Inflammatory macrophage treated with lipopolysaccharide for 4 hours (primary cell): ENCODE measurements at places on chromosomes 1 and 21.

- no peak for DNase-seq
Measured at GRCh38 chr1:46159516-46159915, 15.4 kb upstream of the TSPAN1 start.

DNA sequence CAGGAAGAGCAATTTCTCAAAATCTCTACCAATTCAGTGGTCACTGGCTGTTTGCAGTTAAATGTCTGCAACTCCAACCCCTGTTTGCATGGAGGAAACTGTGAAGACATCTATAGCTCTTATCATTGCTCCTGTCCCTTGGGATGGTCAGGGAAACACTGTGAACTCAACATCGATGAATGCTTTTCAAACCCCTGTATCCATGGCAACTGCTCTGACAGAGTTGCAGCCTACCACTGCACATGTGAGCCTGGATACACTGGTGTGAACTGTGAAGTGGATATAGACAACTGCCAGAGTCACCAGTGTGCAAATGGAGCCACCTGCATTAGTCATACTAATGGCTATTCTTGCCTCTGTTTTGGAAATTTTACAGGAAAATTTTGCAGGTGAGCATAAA is 167.2 kb downstream of the CRB1 start:
- no peak for DNase-seq

- no peak for DNase-seq
Measured at GRCh38 chr1:55064071-55064581, 24.8 kb downstream of the PCSK9 start.

- no peak for DNase-seq
Measured at GRCh38 chr1:66168467-66168887, 365.5 kb upstream of the SGIP1 start.

GRCh38 chr1:30041741-30042437 is 681.5 kb downstream of the MATN1 start:
- DNase-seq, result no peak

DNA sequence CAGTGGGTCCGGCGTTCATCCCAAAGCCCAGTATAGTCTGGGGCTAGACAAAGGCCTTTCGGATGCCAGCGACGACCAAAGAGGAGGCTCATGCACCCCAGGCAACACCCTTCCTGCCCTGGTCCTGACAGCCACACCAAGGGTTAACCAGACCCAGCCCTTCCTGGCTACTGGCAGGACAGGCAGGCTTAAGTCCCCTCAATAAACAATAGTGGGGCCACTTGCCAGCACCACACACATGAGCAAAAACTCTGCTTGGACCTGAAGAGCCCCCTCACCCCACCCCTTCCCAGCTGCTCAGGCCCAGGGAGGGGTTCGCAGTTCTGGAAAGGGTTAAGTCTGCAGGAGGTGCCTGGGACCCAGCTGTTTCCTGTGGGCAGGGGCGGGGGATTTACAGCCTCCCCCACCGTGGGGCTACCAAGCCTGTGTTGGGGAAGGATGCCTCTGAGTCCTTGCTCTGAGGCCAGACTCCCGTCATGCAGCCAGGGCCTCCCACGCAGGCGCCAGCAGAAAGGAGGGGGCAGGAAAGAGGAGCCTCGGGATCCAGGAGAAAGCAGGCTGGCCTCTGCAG is 18.2 kb downstream of the PHLDA3 start:
- DNase-seq, result peak; percentile 86

DNA sequence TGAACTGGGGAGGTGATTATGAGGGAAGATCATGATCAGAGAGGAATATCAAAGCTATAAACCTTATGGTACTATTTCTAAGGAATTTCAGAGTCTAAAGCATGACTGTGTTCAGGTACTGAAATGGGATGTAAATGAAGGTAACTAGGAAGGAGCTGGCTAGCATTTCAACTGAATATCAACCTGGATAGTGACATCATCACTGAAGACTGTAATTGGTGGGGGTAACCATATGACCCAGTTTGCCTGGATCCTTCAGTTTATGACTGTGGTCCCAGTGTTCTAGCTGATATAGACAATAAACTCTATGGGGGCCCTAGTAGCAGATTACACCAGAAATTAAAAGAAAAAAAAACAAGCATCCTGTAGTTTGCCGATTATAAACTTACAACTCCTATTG is 120.8 kb downstream of the APP start:
- no peak for DNase-seq

GRCh38 chr1:65176591-65176990 is 28.6 kb downstream of the AK4 start:
- DNase-seq, result peak; percentile 77

- no peak for DNase-seq
Measured at GRCh38 chr1:87278825-87279535, 49.7 kb upstream of the LMO4 start.

DNA sequence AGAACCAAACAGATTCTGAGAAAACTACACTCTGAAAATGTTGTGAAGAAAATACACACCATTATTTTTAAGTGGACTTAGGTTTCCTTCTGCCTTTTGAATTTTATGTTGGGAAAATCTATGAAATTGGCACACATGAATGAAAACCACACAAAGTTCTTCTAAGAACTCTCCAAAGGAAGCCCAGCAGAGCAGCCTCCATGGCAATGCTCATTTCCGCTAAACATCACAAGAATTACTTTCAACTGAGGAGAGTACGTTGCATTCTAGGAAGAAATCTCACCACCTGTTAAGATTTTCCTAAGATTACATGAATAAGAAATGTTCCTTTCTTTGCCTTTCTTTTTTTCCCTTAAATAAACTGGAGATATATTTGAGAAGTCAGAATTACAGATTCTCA is 154.2 kb downstream of the BARHL2 start:
- no peak for DNase-seq

DNA sequence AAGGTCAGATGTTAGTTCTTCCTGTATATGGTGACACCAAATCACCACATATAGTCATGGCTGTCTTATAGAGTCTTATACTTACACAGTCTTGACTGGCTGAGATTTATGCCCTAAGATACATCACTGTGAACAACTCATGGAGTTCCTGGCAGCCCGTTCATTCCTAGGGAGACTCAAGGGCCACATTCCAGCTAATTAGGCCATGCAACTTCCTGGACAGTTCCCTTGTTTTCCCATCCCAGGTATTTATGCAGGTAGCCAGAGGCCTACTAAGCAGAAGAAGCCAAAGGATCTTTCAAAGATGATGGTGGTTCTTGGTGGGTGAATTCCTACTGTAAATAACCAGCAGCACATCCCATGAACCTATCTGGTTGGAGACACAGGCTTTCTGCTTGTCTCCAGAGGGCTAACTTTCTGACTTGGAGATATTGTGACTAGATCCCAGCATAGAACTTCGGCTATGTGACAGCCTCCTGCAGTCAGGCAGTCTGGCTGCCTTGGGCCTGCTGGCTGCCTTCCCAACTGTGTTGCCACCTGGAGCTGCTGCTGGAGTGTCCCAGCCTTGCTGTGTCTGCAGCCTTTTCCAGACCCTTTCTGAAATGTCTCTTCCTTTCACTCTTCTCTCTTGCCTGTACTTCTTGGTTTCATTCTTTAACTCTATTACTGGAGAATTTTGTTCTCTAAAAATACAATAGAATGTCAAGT is 283.8 kb downstream of the CACNA1E start:
- no peak for DNase-seq

GRCh38 chr1:48071513-48071912 is 74.3 kb upstream of the TRABD2B start:
- DNase-seq, result no peak
